ENCODE measurements at places on chromosomes 5 and 9.

- peaks cover 3% of the 10 kb centered on the region for H3K4me1 ChIP-seq
- H3K4me3 ChIP-seq, result no peak overlapping the region
- H3K27me3 ChIP-seq, result no peaks in the 10 kb centered on the region
Measured at GRCh38 chr5:179603308-179603707, 20.2 kb downstream of the HNRNPH1 start.

DNA sequence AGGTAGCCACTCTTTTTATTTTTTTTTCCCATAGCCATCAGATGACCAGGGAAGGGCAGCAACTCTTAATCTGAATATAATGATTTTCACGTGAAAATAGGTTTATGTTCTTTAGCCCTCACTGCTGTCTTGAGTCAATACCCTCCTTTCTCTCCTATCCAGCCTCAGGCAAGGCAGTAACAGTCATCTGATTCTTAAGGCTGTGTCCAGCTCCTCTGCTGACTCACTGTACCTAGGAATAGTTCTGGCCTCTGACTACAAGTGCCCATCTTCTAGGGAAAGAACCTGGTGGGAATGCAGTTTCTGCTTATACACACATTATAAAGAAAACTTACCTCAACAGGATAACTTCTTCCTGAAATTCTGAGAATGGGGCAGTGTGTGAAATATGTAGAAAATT is 30.7 kb downstream of the DHX29 start:
- no peak overlapping the region for H3K27ac ChIP-seq
- peaks cover 19% of the 10 kb centered on the region for H3K36me3 ChIP-seq
- DNase-seq, result no peak

GRCh38 chr5:138754699-138755057 is 1.5 kb downstream of the CTNNA1 start:
- peaks cover 8% of the 10 kb centered on the region for H3K27me3 ChIP-seq
- H3K4me3 ChIP-seq, result peak overlapping the region; percentile 84
- H3K27ac ChIP-seq, result peak overlapping the region; percentile 95
- H3K36me3 ChIP-seq, result peaks cover 6% of the 10 kb centered on the region

DNA sequence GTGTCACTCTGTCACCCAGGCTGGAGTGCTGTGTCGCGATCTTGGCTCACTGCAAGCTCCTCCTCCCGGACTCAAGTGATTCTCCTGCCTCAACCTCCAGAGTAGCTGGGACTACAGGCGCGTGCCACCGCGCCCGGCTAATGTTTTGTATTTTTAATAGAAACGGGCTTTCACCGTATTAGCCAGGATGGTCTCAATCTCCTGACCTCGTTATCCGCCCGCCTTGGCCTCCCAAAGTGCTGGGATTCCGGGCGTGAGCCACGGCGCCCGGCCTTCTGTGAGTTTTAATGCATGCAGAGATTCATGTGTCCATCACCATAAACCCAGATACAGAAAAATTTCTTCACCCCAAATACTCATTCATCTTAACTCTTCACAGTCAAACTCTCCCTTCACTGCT is 1046.7 kb downstream of the CDH9 start:
- no peaks in the 10 kb centered on the region for H3K4me1 ChIP-seq
- H3K27ac ChIP-seq, result no peak overlapping the region
- H3K36me3 ChIP-seq, result no peaks in the 10 kb centered on the region
- DNase-seq, result no peak

- no peak overlapping the region for H3K27ac ChIP-seq
- H3K4me1 ChIP-seq, result peaks cover 31% of the 10 kb centered on the region
Measured at GRCh38 chr9:114369216-114370130, 18.3 kb downstream of the AKNA start.

GRCh38 chr9:133367778-133368177 is 8.1 kb downstream of the SURF4 start:
- no peak overlapping the region for H3K27ac ChIP-seq
- no peaks in the 10 kb centered on the region for H3K27me3 ChIP-seq
- no peak overlapping the region for H3K4me3 ChIP-seq
- DNase-seq, result no peak

- DNase-seq, result peak; percentile 57
- peaks cover 70% of the 10 kb centered on the region for H3K4me1 ChIP-seq
- peaks cover 12% of the 10 kb centered on the region for H3K36me3 ChIP-seq
- H3K4me3 ChIP-seq, result peak within 1 kb of the TSS; percentile 29
- H3K27ac ChIP-seq, result no peak within 1 kb of the TSS
- peaks cover 7% of the 10 kb centered on the region for H3K27me3 ChIP-seq
Measured at GRCh38 chr9:133534346-133535291, at the start of gene ADAMTSL2. TSS of gene ADAMTSL2 (plus strand) at chr9:133534704. CDS start at chr9:133536713, 2,009 bp downstream.

DNA sequence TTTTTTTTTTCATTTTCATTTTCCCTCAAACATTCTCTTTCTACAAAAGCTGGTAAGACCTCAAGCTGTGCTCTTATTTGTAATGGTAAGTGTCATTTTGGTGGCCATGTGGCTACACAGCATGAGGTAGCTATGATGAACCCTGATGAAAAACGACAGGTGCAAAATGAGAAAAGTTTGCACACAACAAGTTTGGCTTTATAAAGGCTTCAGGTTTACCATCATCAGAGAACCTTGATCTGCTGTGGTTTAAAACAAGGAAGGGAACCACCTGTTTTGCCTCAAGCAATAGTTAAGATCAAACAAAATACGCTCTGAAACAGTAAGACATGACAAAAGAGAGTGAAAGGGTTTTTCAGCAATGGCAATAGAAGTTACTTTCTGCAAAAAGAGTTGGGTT is 1124.6 kb upstream of the ACO1 start:
- H3K4me1 ChIP-seq, result no peaks in the 10 kb centered on the region
- DNase-seq, result no peak
- no peak overlapping the region for H3K27ac ChIP-seq
- no peaks in the 10 kb centered on the region for H3K36me3 ChIP-seq
- no peak overlapping the region for H3K4me3 ChIP-seq

DNA sequence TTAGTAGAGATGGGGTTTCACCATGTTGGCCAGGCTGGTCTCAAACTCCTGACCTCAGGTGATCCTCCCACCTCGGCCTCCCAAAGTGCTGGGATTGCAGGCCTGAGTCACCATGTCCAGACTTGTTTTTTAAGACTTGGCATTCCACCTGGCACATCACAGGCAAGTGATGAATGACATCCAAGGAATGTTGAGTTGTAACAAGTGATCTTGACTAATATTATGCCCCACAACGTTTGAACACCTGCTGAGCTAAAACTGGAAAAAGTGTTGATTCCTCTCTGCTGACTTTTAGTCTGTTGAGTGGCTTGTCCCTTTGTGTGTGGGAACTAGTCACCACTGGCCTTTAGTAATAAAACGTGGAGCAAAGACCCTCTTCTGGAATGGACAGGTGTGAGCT is 54.6 kb downstream of the SUB1 start:
- no peaks in the 10 kb centered on the region for H3K27me3 ChIP-seq
- H3K4me1 ChIP-seq, result no peaks in the 10 kb centered on the region
- H3K27ac ChIP-seq, result no peak overlapping the region
- no peak overlapping the region for H3K4me3 ChIP-seq

All from spinal cord (tissue), 10 donors.